ENCODE measurements at places on chromosomes 6 and 20.

- no peak for DNase-seq
Measured at GRCh38 chr6:22435151-22435550, 134.2 kb upstream of the HDGFL1 start.

DNA sequence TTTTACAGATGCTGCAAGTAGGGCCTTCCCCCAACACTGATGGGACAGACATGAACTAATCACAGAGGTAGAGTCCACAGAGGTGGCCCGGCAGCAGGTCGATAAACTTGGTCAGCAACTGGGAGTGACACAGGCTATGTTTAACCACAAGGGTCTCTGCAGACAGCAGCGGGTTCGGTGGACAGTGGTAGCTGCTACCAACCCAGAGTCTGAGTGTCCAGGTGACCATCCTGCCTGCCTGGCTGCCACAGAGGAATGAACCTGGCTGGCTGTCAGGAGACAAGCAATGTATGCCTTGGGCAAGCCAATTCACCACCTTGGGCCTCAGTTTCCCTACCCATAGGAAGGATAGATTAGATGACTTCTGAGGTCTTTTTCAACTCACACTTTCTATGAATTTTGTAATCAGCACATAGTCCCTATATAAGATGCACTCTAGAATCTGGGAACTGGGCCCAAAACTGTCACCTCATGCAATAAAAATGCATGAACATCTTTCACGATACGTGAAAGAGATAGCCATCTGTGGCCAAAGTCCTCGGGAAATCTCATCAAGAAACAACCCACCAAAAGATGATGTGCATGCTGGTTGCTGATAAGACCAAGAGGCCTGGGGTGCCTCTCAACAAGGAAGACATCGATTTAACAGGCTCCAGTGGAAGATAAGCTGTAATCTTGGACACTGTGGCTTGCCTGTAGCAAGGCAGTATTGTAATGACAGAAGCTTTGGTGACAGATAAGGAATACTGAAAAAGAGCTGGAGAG is 30.5 kb downstream of the MDGA1 start:
- DNase-seq, result no peak

- no peak for DNase-seq
Measured at GRCh38 chr6:57297505-57297904, 19.9 kb upstream of the PRIM2 start.

- no peak for DNase-seq
Measured at GRCh38 chr20:825710-826421, 7.6 kb upstream of the FAM110A start.

DNA sequence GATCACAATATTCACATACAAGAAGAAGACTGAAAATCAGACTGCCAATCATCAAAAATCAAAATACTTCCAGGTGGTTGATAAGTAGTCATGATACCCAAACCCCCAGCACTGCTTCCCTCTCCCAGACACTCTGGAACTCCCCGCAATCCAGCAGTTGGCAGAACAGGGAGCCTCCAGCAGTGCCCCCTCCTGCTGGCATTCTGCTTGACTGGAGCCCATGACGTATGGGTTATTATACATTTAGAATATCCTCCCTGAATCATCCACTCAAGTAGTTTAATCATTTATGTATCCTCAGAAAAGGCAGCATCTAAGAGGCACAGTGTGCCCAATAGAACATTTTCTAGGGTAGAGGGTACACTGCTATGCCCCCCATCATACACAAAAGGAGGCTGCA is 9.3 kb upstream of the OGFRL1 start:
- no peak for DNase-seq
